Regular cardiac myocyte (primary cell): ENCODE measurements at places on chromosomes 2 and 18. TPM values are rescaled to one million over a fixed set of nuclear protein-coding genes. Genes with fewer than 3 reads are reported as not detected.

LRRTM1 gene
- total RNA-seq = not detected in 2 replicates

RPRM gene
- not detected in 2 replicates for total RNA-seq

ADAM23 gene
- total RNA-seq = 3.9 and 4.4 TPM in 2 replicates

DCDC2C gene
- not detected in 2 replicates for total RNA-seq

DSC3 gene
- under 0.01 and 0.19 TPM in 2 replicates for total RNA-seq

FAHD2A gene
- 15.5 and 29.3 TPM in 2 replicates for total RNA-seq

KCNG2 gene
- total RNA-seq = 0.19 and 1.1 TPM in 2 replicates

NEURL3 gene
- total RNA-seq = not detected in 2 replicates

YPEL5 gene
- 54.3 and 117 TPM in 2 replicates for total RNA-seq
